ENCODE measurements at places on chromosomes 7 and 10. TPM values are rescaled to one million over a fixed set of nuclear protein-coding genes. Genes with fewer than 3 reads are reported as not detected.

The ZNF398 gene
- total RNA-seq, result 10.2 TPM

The MBL2 gene
- total RNA-seq, result not detected

The VENTX gene
- total RNA-seq, result not detected

The GPR146 gene
- 0.72 TPM for total RNA-seq
